Peyer's patch (tissue), 4 donors: ENCODE measurements at places on chromosomes 2 and 18.
A peak's percentile ranks its signal among the peaks of the same experiment; 100 is the strongest.

DNA sequence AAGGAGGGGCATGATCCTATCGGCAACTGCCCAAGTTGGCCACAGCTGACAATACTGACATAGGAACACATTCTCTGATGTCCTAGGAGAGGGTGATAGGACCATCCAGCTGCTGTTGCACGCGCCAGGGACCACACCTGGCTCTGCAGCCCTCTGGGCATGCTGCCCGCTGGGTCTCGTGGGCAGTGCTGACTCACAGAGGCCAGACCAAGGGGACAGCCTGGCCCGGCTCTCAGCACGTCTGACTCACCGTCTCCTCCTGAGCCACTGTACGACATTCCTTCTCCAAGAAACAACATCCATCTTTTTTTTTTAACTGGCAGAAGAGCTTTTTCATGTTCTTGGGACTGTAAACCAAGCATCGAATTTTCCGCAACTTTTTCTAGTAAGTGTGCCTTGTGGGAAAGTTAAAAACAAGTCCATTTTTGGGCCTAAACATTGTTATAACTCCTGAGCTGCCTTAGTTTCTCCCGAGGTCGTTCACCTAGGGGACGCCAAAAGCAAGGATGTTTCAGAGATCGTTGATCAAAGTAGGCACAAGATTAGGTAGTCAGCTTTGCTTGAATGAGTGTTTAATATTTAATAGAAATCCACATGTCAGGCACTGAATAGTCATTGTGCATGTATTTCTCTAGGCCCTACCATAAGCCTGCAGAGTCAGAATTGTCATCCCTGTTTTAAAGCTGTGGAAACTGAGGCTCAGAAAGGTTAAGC, 100.3 kb downstream of the TTC32 start:
- DNase-seq: no peak

GRCh38 chr2:54040250-54040649, 69.5 kb upstream of the PSME4 start:
- no peak for DNase-seq

DNA sequence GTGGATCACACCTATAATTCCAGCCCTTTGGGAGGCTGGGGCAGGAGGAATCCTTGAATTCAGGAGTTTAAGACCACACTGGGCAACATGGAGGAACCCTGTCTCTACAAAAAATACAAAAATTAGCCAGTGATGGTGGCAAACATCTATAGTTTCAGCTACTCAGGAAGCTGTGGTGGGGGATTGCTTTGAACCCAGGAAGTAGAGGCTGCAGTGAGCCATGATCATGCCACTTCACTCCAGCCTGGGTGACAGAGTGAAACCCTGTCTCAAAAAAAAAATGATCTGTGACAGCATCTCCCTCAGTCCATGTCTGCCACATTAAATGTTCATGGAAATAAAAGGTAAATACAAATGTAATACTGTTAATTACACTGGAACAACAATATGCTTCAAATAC, 121.4 kb upstream of the COL5A2 start:
- no peak for DNase-seq

- DNase-seq: no peak
Observed at GRCh38 chr2:21369787-21370186, 246.0 kb downstream of the TDRD15 start.

- DNase-seq: no peak
Observed at GRCh38 chr18:62396967-62397366, 71.9 kb downstream of the TNFRSF11A start.

- peak; percentile 52 for DNase-seq
Observed at GRCh38 chr18:21602299-21602587, 1.7 kb upstream of the ESCO1 start.
